DMS 273 treated with DMSO at 0.1 percent for 48 hours (cell line): ENCODE measurements at places on chromosomes 6 and 20.

DNA sequence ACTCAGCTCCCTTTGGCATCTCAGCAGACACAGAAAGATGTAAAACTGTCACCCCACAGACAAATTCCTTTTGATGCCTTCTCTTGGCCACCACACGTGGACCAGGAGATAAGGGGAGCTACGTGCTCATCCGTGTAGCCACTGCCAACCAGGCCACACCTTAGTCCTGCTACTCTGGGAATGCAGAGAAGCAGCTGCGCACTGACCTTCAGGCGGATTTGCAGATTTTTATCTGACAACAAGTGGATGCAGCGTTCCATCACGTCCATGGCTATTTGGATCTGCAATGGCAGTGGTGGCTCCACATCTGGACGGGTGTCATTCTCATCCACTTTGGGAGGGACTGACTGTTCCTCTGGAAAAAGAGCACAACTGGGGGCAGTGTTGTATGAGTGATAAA lies 30.8 kb downstream of the TTI1 start:
- no peak for DNase-seq

DNA sequence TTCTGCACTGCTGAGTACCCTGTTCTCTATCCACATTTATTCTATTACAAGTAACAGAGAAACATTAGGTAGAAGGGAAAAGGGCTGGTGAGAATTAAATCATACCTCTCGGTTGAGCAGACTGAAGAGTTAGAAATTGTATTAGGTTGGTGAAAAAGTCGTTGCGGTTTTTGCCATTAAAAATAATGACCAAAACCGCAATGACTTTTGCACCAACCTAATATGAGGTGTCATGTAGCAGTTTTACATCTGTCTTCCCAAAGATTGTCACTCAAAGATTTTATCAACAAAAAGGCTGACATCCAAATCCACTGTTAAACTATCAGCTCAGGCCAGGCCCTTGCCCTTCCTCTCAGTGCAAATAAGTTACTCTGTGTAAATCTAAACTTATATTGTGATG lies 28.3 kb upstream of the GRIK2 start:
- no peak for DNase-seq

GRCh38 chr20:22584522-22584921 lies at the start of gene FOXA2:
Gene FOXA2, minus strand, starts transcription at chr20:22584572. Its CDS starts 294 bp downstream, at chr20:22584278.
- no peak for DNase-seq

GRCh38 chr20:1108437-1108920 lies 9.9 kb upstream of the PSMF1 start:
- peak; percentile 4 for DNase-seq

DNA sequence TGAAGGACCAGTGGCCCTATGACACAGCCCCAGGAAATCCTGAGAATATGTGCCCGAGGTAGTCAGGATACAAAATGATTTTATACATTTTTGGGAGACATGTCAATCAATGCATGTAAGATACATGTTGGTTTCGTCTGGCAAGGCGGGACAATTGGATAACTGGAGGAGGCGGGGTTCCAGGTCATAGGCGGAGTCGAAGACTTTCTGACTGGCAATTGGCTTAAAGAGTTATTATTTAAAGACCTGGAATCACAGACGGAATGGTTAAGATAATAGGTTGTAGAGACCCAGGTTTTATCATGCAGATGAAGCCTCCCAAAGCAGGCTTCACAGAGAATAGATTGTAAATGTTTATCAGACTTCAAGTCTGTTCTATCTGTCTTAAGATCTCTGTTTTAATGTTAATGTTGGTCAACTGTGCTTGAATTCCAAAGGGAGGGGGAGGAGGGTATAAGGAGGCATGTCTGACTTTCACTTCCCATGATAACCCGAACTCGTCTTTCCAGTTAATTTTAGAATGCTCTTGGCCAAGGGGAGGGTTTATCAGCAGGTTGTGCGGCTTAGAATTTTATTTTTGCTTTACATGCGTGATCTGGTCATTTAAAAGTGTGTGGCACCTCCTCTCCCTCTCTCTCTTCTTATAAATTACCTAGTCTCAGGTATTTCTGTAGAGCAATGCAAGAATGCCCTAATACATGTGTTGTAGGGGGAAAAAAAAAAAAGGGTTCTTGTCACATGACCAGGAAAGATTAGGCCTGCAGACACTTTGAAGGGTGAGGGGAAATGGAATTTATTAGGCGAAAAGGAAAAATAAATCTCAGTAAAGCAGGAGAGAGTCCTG lies 230.7 kb downstream of the NFATC2 start:
- DNase-seq, result no peak

GRCh38 chr6:124956018-124956417 lies 6.2 kb upstream of the RNF217 start:
- DNase-seq, result no peak

DNA sequence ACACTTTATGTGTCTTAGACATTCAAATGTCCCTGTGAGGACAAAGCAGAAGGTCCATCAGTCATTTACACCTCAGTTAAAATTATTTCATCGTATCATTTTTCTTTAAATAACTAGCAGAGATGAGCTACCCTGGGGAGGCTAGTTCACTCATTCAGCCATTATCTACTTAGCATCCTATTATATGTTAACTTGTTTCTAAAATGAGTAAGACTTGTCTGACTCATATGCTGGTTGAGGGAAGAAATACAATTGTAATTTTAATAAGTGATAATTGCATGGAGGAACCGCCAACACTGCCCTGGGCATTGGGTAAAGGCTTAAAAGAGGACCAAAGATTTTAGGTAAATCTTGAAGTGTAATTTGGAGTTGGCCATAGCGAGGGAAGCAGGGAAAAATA lies 12.4 kb upstream of the PTPRK start:
- DNase-seq, result no peak

GRCh38 chr6:63530182-63530581 lies 42.1 kb upstream of the LOC128125822 start:
- DNase-seq, result no peak

DNA sequence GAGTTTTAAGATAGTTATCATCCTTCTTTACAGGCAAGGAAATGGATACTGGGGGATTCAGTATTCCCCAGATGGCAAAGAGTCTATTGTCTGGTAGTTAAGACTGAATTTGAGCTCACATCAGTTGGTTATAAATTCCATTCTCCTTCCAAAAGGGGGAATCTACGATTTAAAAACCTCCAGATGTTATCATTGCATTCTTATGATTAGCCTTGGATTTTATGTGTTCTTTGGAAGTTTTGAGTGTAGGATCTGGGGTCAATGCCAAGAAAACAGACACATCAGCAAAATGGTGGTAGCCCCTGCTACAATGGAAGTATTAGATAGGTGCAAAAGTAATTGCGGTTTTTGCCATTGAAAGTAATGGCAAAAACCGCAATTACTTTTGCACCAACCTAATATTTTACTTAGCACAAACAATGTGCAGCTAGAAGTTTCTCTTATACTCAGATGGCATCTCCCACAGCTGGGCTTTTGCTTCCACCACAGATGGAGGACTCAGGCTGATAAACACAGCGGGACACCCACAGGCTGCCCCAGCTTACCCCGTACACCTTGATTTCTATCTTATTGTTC lies 168.2 kb upstream of the RIN2 start:
- DNase-seq, result no peak

DNA sequence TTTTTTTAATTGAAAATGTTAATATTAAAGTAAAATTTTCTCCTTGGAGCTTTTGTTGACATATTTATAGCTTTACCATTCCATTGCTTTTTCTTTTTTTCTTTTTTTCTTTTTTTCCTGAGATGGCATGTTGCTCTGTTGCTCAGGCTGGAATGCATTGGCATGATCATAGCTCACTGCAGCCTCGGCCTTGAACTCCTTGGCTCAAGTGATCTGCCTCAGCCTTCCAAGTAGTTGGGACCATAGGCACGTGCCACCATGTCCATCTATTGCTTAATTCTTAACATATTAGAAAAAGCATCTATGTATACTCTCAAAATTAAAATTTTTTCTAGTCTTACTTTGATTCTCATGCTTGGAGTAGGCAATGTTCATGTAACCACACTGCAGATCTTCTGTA lies 43.0 kb downstream of the RALGAPB start:
- DNase-seq, result no peak

DNA sequence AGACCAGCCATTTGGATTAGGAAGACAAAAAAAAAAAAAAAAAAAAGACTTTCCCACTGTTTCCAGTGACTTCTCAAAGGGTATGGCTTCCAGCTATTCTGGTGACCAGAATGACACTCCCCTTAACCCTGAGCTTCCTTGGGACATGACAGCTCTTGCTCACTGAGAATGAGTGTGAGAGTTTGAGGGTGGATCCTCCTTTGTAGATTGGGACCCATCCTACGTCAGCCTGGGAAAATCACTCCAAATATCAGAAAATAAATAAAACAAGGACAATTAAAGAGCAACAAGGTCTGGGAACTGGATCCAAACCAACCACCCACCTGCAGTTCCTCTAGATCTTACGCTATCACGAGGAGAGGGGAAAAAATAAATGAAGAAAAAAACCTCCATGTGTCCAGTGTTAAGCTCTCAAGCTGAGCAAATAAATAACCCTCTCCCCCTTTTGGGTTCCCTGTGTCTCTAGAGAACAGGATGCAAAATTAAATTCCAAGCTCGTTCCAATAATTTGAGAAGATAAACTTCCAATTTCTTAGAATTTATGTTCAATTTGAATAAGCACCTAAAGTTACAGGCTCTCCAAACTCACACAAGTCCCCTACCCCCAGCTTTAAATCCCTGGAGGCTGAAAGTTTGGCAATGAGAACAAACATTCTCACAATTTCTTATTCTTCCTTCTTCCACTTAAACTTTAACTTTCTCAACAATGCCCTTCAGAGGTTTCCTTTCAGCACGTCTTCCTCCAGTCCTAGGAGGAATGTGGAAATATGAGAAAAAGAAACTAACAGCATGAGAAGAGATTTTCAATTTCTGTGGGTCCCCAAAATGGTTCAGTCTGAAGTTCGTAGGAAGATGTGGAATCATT lies 170.2 kb downstream of the MTFR2 start:
- DNase-seq, result no peak

GRCh38 chr20:48278961-48279481 lies 493.7 kb upstream of the SULF2 start:
- no peak for DNase-seq

GRCh38 chr20:49276961-49277785 lies 684 bp downstream of the ZNFX1 start:
- no peak for DNase-seq

DNA sequence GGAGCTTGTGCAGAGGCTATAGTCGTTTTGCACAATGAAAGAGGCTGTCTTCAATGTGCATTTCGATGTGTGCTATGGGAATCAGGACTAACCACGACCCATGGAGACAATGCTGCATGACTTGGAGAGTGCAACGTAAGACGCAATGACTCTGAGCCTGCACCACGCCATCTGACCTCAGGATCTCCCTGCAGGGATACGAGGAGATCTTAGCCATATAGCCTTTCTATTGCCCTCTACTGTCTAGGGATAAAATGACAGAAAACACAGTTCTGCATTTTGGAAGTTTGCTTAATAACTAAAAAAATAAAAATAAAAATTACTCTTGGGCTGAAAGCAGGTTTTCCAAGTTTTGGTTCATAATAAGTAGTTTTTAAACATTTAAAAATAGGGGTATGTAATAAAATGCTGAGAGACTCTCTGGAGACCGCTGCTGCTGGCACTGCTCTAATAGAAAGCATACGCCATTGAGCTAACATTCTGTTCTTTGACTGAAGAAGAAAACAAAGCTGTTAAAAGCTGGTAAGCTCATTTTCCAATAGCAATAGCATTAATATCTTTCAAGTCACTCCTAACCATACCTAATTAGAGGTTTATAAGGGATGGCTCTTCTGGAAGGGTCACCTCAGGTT lies 87.2 kb downstream of the PDE7B start:
- DNase-seq, result peak; percentile 21

DNA sequence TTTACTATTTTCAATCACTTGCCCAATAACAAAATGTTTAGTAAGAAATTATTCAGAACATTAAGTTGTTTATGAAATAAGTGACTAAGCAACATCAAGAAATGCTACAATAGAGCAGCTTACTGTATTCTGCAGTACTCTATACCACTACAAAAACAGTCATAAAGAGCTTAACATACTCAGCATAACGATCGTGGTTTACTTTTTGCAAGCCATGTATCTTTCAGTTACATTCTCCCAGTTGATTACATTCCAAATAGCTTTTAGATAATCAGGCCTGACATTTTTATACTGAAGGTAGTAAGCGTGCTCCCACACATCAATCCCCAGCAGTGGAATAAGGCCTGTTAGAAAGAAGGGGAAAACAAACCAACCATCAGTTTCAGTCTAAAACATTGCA lies 10.7 kb downstream of the SOD2 start:
- no peak for DNase-seq

DNA sequence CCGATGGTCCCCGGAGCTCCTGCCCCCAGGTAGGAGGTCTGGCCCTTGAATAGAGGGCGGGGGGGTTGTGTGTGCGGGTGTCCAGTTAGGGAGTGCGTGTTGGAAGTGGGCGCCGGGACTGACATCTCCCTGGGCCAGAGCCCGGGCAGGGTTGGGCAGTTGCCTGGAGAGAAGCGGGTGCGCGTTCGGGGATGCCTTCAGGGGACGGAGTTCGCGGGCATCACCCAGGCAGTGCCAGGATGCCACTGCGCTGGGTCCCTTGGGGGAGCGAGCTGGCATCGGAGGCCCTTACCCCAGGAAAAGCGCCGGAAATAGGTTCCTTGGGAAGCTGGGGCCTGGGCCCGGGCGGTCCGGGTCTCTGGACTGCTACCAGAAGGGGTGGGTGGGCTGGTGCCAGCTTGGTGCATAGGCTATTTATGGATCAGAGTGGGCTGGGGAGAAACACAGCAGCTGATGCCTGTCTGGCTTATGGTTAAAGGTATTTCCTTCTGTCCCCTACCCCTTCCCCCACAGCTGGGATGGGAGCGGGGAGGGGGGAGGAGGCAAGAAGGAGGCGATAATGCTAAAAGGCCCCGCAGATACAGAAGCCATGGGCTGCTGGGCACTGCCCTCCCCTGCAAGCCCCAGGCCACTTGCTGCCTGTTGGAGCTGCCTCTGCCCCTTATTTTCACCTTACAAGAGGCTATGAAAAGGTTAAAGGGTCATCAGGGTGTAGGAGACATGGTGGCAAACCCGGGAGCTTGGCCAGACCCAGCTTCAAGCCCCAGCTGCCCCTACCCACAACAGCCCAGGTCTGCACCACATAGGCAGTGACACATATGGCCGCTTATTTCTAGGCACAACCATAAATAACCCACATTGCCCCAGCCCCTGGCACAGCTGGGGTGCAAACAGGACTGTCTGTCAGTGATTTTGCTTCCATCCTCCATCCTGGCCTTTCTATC lies 638 bp downstream of the PACSIN1 start:
- DNase-seq, result no peak

- DNase-seq, result no peak
Measured at GRCh38 chr6:137820425-137820824, 46.6 kb upstream of the TNFAIP3 start.

GRCh38 chr6:108714766-108715414 lies 133.3 kb upstream of the ARMC2 start:
- DNase-seq, result no peak
